ENCODE measurements at places on chromosomes 5 and 9.

GRCh38 chr9:65449423-65449822, 164.4 kb upstream of the FOXD4L5 start:
- DNase-seq = no peak

- no peak for DNase-seq
Observed at GRCh38 chr9:87029905-87030304, 82.6 kb upstream of the GAS1 start.

GRCh38 chr5:143931986-143932385, 120.0 kb downstream of the HMHB1 start:
- DNase-seq = no peak

- DNase-seq = no peak
Observed at GRCh38 chr5:54651482-54652076, 134.0 kb downstream of the SNX18 start.

DNA sequence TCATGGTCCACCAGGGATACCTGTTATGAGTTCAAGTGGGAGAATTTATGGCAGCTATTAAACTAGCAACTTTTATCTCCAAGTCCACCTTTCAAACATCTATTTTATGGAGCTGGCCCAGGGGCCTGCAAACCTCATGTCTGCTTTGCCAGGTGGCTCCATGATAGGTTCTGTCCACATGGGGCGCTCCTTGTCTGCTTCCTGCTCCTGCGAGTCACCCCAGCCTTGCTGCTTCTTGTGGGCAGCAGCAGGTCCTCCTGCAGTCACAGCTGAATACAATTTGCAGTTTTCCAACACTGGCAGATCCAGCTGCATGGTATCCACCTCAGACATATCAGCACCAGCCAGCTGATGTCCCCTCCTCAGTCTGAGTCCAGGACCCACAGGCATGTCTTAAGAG, 39.6 kb upstream of the FRRS1L start:
- DNase-seq = no peak

DNA sequence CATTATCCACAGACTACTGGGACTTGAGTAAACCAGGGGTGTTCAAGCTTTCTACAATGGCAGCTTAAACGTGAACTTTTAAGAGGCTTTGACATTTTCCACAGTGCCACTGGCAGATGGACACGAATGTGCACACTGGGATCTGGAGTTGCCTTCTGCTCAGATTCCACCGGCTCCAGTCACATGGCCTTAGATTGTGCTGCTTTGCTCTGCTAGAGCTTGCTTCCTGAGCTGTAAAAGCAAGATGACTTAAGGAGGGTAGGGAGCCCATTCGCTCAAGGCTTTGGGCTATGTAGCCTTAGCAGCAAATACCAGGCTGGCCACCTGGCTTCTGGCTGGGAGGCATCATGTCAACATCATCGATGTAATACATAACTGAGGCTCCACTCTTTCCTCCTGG, 436.9 kb downstream of the MED10 start:
- no peak for DNase-seq

GRCh38 chr5:172556262-172556661, 84.8 kb upstream of the NEURL1B start:
- DNase-seq = no peak

DNA sequence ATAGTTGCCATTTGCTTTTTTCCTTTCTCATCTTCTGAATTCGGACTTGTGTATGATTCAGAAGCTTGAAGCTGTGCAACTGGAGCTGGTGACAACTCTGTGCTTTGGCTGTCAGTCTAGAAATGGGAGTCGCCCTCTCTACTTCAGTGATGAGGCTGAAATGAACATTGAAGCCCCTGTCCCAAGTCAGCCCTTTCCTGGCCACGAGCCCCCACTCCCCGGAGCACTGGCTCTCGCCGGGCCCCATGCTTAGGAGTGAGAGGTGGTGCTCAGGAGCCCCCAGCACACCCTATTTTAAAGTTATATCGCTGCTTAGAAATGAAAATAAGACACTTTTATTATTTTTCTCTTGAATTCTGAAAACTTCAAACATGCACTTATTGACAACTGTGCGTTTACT, 66.0 kb downstream of the PSMB7 start:
- DNase-seq = no peak

GRCh38 chr9:83535736-83536135, 2.5 kb downstream of the FRMD3 start:
- no peak for DNase-seq

GRCh38 chr5:96260009-96260408, 173.0 kb downstream of the PCSK1 start:
- no peak for DNase-seq

GRCh38 chr9:3880851-3881250, 355.1 kb upstream of the RFX3 start:
- no peak for DNase-seq

GRCh38 chr9:127968700-127969383, 11.9 kb downstream of the EEIG1 start:
- no peak for DNase-seq

- no peak for DNase-seq
Observed at GRCh38 chr5:1881098-1881572, 1.6 kb downstream of the IRX4 start.

DNA sequence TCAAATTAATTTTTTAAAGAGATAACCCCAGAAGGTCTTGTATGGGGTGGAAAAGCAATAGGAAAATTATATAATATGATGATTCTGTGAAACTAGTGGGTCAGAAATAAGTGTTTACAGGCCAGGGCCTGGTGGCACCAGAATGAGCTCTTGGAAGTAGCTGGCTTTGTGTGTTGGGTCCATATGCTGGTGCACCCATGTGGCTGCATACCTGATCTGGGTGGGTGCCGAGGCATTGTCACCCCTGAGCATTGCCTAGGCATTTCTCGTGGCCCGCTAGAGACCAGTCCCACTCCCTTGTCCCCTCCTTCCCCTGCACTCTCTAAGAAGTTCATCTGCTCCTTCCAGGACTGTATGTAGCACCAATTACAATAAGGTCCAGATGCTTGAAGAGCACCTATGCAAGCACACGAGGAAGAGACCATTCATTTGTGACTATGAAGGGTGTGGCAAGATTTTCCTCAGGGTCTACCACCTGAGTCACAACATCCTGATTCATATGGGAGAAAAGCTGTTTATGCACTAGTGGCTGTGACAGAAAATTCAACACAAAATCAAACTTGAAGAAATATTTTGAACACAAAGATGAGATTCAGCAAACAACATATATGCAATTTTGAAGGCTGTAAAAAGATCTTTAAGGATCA, 19.8 kb upstream of the IL33 start:
- no peak for DNase-seq

DNA sequence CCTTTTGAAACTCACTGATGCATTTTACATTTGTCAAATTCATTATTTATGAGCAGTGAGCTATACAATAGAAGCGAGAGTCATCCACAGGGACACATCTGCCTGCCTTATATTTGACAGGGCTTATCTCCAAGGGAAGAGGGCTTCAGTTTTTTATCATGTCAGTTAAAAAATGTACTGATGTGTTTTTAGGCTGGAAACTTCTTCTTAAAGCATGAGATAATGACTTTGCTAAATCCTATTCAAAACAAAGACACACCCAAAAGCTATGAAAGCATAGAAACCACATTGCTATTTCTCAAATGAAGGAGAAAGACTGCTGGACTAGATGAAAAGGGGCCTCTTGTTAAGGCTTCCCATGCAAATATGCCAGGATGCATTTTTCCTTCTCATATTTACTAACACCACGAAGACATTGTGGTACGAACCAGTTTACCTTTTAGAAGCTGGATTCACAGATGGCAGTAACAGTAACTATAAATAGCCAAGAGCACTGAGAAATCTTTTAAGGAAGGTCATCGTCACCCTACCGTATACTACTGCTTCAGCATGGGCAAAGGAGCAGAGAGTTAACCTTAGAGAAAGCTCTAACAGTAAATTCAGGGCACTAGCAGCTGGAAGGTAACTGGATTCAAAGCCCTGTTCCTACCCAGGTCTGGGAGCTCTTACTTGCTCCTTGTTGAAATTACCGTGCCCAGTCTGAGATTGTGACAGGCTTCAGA, 86.3 kb upstream of the IFNK start:
- DNase-seq = no peak

GRCh38 chr9:117868594-117868993, 164.4 kb downstream of the TLR4 start:
- no peak for DNase-seq

- DNase-seq = no peak
Observed at GRCh38 chr5:1502046-1502736, 21.6 kb downstream of the LPCAT1 start.

GRCh38 chr5:97002983-97003382, 67.1 kb downstream of the LNPEP start:
- DNase-seq = no peak

GRCh38 chr9:3578786-3579185, 53.0 kb upstream of the RFX3 start:
- DNase-seq = no peak

DNA sequence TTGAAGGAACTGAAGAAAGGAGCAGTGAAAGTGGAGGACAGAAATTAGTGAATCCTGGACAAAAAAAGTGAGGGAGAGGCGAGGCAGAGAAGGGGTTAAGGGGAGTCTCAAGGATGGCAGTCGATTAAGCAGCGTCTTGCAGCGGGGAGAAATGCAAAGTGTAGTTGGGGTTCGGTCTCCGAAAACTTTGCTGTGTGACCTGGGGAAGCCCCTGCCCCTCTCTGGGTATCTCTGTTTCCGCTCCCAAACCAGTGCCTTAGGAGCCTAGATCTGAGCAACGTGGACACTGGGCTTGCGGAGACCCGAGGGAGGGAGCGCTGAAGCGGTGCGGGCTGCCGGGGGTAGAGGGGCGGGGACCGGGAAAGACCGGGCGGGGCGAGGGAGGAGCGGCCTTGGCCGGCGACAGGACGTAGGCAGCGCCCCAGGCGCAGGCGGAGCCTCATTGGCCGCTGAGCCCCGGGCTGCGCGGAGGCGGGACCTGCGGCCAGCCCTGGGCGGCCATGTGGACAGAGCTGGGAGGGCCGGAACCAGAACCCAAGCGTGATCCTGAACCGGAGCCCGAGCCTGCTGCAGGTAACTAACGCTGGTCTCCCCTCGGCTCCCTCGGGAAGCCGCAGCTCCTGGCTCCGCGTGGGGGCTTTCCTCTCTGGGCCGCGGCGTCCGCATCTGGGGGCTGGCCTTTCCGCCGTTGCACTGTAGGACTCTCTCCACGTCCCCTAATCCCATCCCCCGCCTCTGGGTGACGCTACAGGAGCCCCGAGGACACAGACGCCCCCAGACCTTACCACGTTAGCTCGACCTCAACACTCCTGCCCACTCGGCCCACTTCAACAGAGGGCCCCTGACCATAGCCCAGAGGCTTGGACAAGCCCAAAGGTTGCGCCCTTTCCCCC, at the start of gene ALDH1B1:
Gene ALDH1B1 (plus strand): TSS at position 468 of the 893 bp plus-strand sequence. CDS start 3,047 bp downstream, outside the sequence.
- DNase-seq = peak; percentile 72

DNA sequence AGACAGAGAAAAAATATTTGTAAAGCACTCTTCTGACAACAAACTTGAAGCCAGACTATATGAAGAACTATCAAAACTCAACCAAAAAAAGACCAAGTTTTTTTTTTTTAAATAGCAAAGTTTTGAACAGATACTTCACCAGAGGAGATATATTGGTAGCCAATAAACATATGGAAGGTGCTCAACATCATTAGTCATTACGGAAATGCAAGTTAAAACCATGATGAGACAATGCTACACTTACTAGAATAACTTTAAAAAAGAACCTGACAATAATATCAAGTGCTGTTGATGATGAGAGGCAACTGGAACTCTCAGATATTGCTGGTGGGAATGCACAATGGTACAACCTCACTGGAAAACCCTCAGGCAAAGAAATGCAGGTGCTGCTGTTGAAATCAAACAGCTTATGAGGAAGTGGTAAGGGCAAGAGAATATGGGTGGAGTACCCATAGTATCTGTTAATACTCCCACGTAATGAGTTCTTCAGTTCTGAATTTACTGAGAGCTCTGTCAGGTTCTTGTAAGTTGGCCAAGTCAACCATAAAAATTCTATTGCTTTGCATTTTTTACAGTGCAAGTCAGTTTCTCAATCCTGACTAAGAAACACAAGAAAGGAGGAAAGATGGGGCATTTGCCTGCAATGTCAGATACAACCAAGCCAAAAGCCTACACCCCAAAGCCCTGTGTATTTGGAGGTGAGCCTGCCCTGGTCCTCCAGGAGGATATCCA, 87.3 kb upstream of the GNAQ start:
- no peak for DNase-seq

- no peak for DNase-seq
Observed at GRCh38 chr9:70492319-70492777, 77.9 kb upstream of the KLF9 start.

DNA sequence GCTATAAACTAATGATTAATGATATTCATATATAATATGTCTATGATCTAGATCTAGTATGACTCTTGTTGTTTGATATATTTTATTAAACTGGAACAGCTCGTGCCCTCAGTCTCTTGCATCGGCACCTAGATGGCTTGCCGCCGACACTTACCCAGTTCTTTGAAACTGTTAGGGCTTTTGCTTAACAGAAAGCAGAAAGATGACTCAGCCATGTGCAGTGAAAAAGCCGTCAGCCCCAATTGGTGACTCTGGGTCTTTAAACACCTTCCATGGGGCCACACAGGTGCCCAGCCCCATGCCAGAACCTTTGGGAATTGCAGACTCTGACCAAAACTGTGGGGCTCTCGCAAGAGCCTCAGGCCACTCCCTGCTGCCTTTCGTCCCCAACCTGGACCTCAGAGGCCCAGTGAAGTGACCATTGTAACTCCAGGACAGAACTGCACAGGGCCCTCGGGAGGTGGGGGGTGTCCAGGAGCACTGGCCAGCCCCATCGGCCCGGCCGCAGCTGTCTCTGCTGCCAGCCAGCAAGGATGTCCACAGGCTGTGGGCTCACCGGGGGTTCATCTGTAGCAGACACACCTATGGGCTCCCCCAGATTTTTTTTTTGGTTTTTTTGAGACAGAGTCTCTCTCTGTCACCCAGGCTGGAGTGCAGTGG, 7.8 kb downstream of the LCN10 start:
- no peak for DNase-seq

- no peak for DNase-seq
Observed at GRCh38 chr9:614431-614830, 227.1 kb upstream of the DMRT1 start.

DNA sequence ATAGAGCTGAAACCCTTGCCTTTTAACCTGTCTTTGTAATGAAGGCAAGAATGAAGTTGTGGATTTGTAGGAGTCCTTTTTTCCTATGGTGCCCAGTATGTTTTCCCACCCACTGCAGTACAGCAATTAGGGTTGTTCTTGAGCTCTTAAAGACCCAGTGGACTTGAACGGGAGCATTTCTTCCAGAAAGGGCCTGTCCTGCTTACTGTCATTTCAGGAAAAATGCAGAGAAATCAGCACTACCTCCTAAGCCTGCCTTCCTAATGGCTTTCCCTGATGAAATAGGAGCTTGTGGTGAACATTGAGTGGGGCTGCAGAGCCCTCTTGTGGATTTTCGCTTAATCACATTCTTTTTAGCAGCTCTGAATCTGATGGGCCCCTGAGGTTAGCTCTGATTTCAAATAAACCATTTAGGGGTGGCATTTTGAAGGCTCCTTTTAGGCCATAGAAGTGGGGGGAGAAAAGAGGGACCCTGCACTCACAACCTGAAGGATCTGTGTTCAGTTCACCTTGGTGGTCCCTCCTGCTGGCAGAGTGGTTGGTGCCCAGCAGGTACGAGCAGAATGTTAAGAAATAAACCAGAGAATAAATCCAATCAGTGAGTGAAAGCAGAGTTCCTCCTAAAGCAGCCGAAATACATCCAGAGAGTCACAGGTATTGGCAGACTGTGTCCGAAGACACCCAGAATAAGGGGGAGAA, 188.0 kb upstream of the KLF9 start:
- peak; percentile 28 for DNase-seq

GRCh38 chr9:130444565-130445221, at the start of gene ASS1:
Gene ASS1 (plus strand): TSS chr9:130444961. CDS start chr9:130452229, 7,268 bp downstream.
- DNase-seq = peak; percentile 29
